ENCODE measurements at places on chromosomes 12 and 14.

- peak; percentile 84 for DNase-seq
These were observed 6.6 kb downstream of the ASPG start for GRCh38 chr14:104091927-104092771.

DNA sequence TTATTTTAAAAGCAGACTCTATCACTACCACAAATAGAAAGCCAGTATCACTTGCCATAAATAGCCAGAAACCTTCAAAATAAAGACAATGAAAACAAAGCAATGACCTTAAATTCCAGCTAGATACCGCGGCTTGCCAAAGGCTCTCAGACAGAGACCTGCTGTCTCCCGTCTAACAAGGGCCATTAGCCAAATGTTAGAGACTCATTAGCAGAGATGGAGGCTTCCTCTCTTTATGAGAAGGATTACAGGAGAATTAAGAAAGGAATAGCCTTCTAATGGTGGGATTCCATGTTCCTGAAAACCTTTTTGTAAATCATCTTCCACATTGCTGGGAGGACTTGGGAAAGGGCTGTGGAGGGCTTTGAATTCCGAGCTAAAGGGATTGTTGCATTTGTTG is 206.7 kb downstream of the AACS start:
- DNase-seq, result no peak

GRCh38 chr12:64610660-64611340 is 505 bp downstream of the RASSF3 start:
- peak; percentile 95 for DNase-seq

DNA sequence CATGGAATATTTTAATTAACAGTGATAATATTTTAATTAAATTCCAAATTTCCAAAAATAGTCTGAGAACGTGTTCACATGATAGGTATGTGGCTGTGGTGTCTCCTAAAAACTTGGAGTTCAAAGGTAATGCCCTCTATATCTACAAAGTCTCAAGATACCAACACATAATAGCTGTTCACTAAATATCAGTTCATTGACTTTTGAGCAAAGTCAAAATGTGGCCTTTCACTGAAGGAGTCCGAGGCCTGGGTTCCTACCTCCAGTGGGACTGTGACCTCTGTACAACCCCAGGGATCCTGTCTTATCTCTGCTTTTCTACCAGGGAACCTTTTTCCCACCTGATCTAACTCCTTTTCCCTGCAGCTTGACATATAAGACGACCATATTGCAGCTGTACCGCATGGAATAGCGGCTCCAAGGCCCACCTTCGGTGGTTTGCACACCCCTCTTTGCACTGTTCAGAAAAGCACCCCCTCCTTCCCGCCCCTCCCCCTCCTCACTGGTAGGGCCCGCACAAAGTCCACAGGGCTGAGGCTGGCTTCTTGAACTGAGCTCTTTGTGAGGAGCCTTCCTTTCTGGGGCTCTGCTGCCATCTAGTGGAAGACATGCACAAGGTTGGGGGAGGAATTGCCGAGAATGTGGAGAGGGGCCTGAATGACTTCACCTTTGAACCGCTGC is 3.1 kb downstream of the CCND2 start:
- DNase-seq, result peak; percentile 97

- DNase-seq, result no peak
These were observed 126.1 kb upstream of the ARHGAP5 start for GRCh38 chr14:31950764-31951637.

- no peak for DNase-seq
These were observed 2.1 kb upstream of the GTSF1 start for GRCh38 chr12:54475537-54475936.

GRCh38 chr14:89025561-89026236 is 201.2 kb downstream of the TTC8 start:
- DNase-seq, result peak; percentile 86

DNA sequence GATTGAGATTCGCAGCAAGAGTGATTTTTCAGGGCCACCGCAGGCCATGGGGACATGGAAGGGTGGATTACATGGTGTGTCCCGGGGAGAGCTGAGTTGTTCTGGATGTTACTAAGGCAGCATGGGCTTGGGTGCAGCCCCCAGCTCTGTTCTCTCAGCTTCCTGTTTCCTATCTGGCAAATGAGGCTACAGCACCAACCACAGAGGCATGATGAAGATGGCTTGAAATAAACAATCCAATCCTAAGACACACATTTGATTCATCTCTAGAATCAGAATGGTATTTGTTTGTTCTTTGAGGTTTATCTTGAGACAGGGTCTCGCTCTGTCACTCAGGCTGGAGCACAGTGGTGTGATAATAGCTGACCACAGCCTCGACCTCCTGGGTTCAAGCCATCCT is 21.6 kb downstream of the GLTP start:
- no peak for DNase-seq

DNA sequence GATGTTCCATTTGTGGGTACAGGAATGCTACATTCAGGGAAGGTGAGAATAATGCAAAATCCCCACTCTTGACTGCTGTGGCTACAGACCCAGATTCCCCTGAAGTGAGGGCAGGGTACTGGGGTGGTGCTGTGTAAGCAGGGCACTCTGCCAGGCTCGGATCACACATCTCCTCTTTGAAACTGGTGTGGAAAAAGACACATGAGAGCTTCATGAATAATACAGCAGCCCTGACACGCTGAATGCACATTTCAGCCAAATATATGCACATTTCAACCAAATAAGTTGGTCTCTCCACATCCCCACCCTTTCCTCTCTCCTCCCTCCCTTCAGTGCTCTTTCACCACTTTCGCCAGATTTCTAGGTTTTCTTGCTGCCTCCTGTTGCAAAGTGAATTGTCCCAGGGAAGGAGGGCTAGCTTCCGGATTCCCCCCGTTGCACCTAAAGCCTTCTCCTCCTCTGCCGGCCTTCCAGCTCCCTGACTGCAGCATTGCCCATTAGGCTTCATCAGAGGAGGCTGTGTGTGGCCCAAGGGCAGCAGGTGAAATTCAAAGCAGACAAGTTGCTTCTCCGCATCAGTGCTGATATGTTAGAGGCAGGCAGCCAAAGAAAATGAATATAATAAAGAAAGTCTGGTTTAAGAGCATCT is 118.2 kb upstream of the TMCC3 start:
- DNase-seq, result no peak
